8988T (cell line): ENCODE measurements at places on chromosomes 3 and 15.

DNA sequence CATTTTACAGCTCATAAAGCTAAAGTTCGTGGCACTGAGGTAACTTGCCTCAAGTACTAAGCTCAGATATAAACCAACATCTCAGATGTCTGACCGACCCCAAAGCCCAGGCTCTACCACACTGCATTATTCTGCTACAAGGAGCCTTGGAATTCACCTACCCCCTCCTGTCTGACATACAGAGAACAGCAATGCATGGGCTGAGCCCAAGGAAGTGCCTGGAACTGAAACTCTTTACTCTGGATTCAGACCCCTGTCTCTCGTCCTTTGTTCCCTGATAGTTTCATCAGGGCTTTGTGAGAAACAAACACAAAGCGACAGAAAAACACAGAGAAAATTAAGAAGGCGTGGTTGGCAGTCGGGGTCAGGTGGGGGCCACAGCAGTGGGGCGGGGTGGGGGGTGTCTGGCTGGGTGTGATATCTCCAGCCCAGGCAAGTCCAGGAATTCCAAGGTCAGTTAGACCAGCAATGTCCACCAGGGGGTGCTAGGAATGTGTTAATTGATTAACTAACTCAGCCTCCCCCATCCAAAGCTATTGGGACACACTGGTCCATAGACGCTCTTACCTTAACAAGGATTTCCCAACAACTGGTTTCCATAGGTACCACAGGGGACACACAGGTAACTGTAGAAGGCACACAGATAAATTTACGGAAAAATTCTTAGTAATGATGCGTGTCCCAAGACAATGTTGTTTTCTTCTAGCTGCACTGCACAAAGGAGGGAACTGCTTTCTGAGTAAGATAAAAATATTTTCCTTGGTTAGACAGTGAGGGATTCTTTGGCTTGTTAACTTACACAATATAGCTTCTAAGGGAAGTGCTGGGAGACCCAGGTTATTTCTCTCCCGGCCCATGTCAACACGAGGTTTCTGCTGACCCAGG is 18.8 kb upstream of the SSUH2 start:
- peak; percentile 81 for DNase-seq

GRCh38 chr15:64333986-64334929 is 21.7 kb downstream of the CSNK1G1 start:
- no peak for DNase-seq

DNA sequence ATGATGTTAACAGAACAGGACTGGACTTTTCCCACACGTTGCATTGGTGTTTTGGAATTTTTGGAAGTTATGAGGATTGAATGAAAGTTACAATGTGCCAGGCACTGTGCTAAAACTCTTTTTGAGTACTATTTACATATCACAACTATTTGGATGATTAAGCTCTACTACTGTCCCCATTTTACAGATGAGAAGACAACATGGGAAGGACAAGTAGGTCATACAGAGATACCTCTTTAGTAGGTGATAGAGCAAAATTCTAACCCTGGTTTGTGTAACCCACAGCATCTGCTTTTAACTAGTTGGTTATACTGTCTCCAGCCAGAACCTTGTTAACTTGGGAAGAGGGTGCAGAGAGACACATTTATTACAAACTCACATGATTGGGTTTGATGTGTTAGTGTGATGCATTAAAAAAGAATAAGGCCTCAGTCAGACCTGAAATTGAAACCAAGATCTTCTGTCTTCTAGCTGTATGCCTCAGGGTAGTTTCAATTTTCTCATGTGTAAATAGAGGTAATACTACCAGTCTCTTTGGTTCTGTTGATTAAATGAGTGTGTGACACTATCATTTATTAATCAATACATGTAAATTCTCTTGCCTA is 1.4 kb downstream of the NDUFB4 start:
- no peak for DNase-seq

GRCh38 chr3:29695201-29695600 is 414.3 kb downstream of the RBMS3 start:
- DNase-seq: no peak

DNA sequence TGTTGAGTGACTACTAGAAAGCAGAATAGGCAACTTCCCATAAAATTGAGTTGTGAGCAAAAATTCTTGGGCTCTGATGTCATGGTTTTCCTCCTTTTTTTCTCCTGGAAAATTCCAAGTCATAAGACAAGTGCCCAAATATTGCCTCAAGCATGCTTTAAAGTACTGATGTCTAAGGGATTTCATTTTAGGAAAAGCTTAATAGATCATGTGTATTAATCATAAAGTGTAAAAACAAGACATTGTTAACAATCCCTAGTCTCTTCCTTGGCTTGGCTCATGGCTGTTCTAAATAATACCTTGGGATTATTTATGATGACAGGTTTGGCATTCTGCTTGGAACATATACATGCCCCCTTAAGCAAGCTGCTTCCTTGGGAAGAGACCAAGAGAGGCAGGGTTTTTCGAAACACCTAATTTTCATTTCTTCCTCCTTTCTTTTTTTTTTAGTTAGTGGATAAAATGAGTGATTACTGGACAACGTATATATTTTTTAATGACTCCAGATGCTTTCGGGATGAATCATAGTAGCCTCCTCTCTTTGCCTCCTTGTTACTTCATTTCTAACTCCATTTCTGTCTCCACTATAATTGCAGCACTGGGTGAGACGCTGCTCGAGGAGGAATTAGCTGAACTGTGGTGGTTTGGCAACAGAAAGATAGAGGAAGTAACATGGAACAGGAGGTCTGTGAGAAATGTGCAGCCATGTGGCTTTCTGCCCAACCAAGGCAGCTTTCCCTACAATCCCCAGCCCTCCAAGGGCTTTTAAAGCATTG is 104.9 kb downstream of the TPRG1 start:
- no peak for DNase-seq

DNA sequence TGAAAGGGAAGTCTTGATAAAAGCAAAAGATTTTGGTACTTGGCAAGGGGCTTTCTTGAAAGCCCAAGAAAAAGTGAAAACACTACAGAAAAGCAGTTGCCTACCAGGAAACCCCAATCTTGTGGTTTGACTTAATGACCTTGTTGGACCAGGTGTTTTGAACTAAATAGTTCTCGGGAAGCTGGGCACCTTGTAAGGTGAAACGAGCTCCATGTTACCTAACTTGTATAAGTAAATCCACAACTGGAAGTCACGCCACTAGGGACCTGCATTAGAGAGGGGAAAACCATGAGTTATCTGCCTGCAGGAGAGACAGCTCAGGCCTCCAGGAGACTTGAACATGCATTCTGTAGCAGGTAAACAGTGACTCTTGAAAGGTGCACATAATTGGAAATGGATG is 88.2 kb downstream of the GMPS start:
- DNase-seq: no peak

DNA sequence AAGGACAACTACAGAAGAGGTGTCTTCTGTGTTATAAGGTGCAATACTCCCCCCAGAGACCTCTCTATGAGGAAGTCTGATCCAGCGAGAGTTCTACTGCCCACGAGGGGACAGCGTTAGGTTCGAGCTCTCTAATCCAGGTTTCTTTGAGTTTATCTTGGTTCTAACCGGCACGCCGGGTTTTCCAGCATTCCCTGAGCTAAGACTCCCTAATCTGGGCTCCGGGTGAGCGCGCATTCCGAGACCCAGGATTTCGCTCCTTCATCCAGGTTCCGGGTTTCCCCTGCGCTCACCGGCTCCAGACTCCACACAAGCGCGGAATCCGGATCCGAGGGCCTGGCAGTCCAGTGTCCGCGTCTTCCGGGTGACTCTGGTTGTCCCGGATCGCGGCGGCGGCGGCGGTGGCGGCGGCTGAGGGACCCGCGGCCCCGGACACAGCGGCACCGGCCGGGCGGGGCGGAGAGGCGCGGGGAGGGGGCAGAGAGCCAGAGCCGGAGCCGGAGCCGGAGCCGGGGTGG is at the start of gene ZNF609:
TSS of gene ZNF609 (plus strand) at position 373 of the 518 bp plus-strand sequence. CDS start 38,842 bp downstream, outside the sequence.
- DNase-seq: peak; percentile 82

GRCh38 chr15:88383354-88383753 is 83.8 kb downstream of the MRPL46 start:
- DNase-seq: no peak

DNA sequence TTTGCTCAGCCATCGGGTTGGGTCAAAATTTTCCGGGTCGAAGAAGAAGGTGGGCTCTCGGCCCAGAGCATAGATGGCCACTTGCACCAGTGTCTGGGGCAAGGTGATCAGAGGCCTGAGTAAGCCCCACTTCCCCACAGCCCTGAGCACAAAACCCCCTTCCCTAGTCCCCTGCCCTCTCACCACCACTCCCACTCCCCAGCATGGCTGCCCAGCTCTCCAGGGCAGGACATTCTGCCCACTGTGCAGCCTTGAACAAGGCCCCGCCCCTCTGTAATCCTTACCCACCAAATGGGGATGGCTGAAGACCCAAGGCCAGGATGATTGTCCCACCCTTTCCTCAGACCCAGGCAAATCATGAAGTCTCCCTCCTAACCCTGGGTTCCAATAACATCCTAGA is 28.8 kb downstream of the CYP11A1 start:
- DNase-seq: no peak

GRCh38 chr15:51322621-51323296 is 15.6 kb downstream of the CYP19A1 start:
- no peak for DNase-seq

GRCh38 chr3:50591196-50591741 is 20.3 kb downstream of the CISH start:
- no peak for DNase-seq

- no peak for DNase-seq
Observed at GRCh38 chr3:125052624-125053303, 3.0 kb downstream of the HEG1 start.

DNA sequence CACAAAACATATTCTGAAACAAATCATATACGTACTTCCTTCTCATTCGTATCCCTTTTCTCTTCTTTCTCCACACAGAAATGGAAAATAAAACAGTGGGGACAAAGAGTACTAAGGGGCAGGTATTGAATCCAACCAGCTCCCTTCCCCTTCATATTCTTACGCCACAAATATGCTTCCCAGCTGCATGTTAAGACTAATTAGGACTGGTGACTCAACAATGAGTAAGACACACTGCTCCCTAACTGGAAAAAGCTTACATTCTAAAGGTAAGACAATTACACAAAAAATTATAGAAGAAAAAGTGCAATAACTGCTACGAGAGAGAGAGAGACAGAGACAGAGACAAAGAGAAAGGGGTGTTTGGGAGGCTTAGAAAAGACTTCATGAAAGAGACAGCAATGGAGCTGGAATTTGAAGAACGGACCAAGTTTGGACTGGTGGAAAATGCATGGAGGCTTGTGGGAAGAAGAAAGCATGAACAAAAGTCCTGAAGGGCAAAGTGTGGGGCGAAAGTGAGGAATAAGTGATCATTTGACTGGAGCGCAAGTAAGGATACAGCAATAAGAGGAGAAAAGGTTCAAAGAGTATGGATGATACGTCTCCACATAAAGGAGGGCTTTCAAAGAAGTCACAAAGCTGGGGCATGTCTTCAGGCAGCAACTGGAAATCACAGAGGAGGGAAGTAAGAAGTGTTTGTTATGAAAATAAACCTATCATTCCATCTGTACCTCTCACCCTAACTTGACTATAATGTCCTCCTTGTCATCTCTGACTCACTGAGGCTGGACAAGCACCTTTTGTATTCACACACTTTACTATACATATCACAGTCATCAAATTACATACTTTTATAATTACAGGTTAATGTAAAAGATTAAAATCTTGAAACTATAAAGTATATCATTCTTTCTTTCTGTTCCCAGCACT is 49.2 kb downstream of the RYK start:
- DNase-seq: no peak

GRCh38 chr3:176574786-176575185 is 622.5 kb downstream of the TBL1XR1 start:
- DNase-seq: no peak

GRCh38 chr3:122003112-122003511 is 18.9 kb downstream of the ILDR1 start:
- DNase-seq: no peak

DNA sequence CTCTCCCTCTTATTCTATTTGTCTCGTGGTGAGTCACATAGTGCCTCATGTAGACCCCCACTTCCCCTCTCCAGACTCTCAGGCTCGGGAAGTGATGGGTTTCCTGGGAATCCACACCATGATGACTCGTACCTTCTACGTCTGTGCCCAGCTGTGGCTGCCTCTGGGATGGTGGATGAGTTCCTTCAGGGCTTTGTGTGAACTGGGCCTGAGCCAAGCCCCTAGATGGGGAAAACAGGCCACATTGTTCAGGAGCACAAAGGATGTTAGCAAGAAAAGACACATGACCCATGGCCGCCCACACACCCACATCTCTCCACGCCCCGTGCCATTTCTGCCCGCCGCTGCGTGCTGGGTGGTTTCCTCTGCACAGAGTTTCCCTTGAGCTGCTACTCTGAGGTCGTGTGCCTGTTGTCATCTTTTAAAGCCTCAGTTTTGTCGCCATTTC is 10.5 kb downstream of the ISG20 start:
- DNase-seq: no peak

GRCh38 chr3:190593075-190593474 is 79.2 kb downstream of the IL1RAP start:
- DNase-seq: no peak

DNA sequence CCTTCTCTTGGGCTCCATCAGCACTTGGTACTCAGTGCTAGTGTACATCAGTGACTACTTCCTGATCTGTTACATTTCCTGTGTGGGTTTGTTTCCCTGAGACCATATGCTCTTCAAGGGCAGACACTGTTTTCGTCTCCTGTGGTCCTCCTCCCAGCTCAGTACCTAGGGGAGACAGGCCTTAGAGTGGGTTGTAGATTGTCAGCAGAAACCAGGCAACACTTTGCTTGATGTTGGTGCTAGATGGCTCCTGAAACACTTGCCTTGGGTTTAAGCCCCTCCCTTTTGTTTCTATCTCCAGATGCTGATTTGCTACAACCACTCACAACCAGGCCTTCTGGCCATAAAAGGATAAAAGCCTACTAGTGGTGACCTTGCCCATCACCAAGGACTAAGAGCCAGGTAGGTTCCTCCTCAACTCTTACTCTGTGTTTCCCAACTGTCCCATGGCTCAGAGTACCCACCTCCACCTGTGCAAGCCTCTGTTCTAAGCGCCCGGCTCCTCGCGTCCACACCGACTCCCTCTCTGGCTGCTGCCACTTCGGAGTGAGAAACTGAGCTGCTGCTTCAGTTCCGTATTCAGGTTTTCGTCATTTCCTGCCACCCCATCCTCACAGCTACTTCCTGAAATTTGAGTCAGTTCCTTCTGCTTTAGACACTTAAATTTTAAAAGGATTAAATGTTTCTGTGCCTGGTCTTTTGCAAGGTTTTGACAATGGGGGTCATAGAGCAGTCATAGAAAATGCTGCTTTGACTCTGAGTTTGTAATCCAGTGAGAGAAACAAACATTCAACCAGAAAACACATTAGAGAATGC is at the start of gene HCLS1:
TSS of gene HCLS1 (minus strand) at position 548 of the 816 bp plus-strand sequence. CDS start 2,556 bp downstream, outside the sequence.
- no peak for DNase-seq
